ENCODE measurements at places on chromosomes 4 and X.
A peak's percentile ranks its signal among the peaks of the same experiment; 100 is the strongest.

DNA sequence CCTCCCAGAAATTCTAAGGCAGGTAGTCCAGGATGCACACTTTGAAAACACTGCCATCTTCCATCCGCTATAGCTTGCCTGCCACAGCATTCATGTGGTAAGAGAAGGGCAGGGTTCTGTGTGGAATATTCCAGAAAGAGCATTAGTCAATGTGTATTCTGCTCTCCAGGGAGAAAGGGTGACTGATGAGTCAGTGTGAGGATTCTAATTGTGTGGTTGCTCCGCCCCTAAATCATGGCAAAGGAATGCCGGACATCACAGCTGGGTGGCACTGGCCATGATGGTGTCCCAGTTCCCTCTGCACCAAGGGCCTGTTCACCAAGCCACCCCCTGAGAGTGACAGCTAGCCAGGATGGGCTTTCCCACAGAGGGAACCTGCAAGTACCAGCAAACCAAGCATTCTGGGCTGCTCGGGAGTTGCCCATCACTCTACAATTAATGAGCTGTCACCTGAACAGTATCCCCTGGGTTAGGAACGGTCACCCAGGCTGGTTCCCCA is 9.5 kb downstream of the IDS start:
- no peak for DNase-seq

GRCh38 chr4:175263537-175263936 is 345.4 kb downstream of the ADAM29 start:
- no peak for DNase-seq

GRCh38 chr4:55819634-55820033 is at the start of gene EXOC1L:
EXOC1L (plus strand) TSS chr4:55819790; CDS start chr4:55820027, 237 bp downstream.
- DNase-seq: no peak

GRCh38 chr4:185471235-185472102 is at the start of gene CCDC110:
CCDC110 (minus strand) TSS chr4:185471733; CDS start chr4:185471683, 50 bp downstream.
- DNase-seq: peak; percentile 68

GRCh38 chr4:24856586-24856985 is 56.3 kb downstream of the CCDC149 start:
- no peak for DNase-seq

Measured in NCI-H510A (cell line).